Cerebellum (tissue), 4 donors: ENCODE measurements at places on chromosomes 5 and 9. TPM values are rescaled to one million over a fixed set of nuclear protein-coding genes. Genes with fewer than 3 reads are reported as not detected.

DNA sequence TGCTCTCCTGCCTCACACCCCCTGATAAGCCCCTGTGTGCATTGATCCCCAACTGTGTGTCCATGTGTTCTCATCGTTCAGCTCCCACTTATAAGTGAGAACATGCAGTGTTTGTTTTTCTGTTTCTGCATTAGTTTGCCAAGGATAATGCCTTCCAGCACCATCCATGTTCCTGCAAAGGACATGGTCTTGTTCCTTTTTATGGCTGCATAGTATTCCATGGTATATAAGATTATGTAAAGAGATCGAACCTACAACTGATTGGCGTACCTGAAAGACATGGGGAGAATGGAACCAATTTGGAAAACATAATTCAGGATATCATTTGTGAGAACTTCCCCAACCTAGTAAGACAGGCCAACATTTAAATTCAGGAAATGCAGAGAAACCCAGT, 32.4 kb downstream of the ANKRD33B start:
- no peak for DNase-seq

- no peak for DNase-seq
Observed at GRCh38 chr9:81787747-81788632, 98.6 kb upstream of the TLE1 start.

DNA sequence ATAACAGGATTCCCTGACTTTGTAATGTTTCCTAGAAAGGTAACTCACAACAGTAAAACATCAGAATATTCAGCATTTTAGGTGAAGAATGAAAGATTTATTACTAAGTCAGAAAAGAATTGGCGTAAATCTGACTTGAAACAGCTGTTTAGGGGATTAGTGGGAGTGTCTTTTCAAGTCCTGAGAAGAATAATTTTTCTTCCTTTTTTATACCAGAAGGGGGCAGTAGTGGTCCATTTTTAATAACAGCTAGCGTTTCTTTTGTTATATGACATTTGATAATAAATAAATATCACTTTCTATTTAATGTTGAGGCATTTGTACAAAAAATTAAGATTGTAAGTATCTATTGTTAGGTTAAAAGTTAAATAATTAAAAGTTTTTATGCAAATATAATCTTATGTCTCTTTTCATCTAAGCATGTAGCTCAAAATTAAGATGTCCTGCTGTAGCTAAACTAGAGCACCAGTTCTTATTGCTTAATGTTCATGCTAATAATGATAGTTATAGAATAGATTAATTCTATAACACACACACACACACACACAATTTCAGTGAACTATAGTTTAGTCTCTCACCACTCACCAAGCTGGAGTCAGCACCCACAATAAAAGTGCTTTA, 258.7 kb upstream of the ARRDC3 start:
- DNase-seq: no peak

DNA sequence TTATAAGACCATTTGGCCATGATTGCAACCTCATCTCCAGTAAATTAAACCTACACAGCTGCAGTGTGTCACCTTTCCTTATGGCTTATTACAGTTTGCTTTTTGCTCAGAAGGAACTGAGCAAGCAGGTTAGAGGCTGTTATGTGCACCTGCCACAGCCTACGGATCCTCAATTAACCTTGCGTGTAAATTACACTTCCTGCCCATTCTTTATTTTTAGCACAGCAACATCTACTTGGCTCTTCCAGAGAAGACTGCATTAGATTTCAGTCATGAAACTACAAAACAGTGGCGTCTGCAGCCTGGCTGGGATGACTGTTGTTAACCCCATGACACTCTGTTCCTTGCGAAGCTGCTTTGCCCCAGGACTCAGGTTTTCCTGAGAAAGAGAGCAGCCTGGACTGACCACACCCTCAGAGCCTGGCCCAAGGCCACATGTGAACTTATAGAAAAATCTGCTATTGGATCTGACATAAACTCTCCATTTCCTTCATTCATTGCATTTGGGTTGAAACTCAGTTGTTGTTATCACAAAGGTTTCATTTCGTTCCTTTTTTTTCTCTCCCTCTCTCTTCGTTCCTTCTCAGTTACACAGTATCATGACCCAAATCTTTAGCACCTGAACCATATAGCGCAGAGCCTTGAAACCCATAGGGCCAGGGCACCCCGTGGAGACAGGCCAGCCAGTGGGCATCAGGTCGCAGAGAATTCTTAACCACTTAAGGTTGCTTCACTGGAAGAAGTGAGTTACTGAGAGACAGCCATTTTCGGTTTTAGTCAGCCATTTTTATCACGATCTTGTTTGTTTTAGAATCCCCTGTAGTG, 138.6 kb downstream of the PALM2AKAP2 start:
- no peak for DNase-seq

GRCh38 chr5:141654298-141654697, 3.1 kb upstream of the FCHSD1 start:
- no peak for DNase-seq

DNA sequence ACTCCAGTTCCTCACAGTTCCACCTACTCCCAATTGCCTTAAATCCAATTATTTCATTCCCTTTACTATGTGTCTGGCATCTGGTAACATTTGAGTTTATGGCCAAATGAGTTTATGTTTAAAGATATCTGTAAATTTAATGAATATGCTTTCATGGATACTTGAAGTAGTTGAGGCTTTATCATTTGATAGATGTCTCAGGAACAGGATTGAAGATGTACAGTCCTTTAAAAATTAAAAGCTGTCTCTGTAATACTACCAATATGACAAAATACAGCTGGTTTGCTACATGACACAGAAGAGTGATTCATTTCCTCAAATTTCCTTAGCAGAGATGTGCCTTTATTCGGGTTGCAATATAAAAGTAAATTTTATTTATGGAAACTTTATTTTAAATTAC, 2326.0 kb upstream of the ACO1 start:
- DNase-seq: no peak

DNA sequence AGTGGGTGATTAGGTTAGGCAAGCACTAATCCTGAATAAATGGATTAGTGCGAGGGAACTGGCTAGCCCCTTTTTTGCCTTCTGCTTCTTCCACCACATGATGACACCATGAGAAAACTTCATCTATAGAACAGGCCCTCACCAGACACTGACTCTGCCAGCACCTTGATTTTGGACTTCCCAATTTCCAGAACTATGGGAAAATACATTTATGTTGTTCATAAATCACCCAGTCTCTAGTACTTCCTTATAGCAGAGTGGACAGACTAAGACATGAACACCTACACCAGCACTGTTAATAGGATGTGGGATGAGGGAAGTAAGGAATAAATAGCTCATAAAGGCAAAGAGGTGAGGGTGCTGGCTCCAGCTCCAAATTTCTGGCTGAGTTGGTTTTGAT, 1.4 kb downstream of the ZNF622 start:
- no peak for DNase-seq

DNA sequence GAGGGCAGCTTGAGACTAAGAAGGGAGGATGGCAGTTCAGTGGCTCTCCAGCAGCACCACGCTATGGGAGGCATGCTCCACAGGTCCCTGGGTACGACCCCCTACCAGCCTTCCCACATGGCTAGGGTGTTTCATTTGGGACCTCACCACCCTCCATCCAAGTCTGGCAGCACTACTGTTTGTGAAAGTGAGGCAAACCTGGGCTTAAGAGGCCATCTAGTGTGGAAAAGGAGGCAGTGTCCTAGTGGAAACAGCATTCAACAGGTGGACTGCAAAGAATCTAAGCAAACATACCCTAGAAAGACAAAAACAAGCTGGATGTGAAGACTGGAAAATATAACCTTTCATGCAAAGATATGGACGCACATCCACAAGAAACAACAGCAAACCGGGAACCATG, 4.8 kb upstream of the C5orf47 start:
- DNase-seq: peak; percentile 66

DNA sequence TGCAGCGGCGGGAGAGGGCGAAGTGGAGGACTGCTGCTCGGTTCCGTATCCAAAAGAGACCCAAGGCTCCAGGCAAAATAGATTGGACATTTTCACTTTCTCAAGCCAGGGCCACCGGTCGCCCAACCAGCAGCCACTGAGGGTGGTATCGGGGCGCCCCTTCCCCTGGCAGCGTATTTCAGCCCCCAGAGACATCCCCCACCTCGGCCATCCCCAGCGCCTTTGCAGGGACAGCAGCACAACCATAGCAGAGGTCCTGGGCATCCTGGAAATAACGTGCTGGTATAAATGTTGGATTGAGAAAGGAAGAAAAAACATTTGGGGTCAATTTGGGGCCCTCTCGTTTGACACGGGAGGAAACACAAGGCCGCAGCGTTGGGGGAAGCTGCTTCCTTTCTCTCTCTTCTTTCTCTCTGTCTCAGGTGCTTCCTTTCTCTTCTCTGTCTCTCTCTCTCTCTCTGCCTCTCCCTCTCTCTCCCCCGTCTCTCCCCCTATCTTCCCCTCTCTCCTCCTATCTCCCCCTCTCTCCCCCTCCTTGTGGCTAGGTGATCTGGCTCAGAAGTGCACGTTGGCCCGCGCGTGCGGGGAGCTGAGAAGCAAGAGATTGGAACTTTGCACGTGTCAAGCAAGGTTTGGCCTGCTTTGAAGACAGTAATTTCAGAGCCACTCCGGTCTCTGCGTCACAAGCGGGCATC, 624 bp upstream of the RETREG1 start:
- DNase-seq: peak; percentile 45

DNA sequence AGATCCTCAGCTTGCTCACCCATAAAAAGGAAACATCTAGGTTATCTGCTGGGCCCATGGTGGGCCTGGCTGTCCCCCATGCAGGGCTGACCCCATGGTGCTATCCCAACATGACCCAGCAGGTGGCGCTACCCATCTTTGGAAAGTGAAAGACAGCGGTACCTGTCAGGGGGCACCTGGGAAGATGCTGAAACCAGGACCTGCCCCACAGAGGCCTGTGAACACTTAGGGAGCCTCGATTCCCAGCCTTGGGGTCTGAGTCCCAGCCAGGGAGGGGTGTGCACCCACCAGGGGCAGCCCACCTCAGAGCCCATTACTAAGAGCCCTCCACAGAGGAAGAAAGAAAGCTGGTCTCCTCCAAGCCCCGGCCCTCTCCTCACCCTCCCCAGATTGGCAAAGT, 46.6 kb upstream of the IPPK start:
- peak; percentile 65 for DNase-seq

GRCh38 chr5:14249258-14250082, 106.3 kb downstream of the TRIO start:
- DNase-seq: no peak

DNA sequence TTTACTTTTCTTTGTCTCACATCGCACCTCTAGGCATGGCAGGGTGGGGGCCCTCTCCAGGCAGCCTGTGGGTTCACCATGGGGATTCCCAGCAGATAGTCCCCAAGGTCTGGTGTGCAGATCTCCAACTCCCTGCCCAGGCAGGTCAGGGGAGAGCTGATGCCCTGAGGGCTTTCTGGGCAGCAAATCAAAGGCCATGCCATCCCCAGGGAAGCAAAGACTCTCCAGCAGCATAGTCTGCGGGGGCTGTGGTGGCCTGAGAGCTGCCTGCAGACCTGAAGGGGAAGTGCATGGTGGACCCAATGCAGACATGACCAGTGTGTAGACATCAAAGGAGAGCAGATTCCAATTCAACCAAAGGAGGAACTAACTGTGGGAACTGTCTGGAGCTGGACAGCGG, 7.7 kb downstream of the NEURL1B start:
- DNase-seq: no peak

- no peak for DNase-seq
Observed at GRCh38 chr9:37514999-37515398, 29.3 kb downstream of the POLR1E start.

GRCh38 chr9:91586282-91586681, 162.7 kb upstream of the NFIL3 start:
- DNase-seq: no peak

- no peak for DNase-seq
Observed at GRCh38 chr5:99169309-99169708, 240.5 kb upstream of the CHD1 start.

DNA sequence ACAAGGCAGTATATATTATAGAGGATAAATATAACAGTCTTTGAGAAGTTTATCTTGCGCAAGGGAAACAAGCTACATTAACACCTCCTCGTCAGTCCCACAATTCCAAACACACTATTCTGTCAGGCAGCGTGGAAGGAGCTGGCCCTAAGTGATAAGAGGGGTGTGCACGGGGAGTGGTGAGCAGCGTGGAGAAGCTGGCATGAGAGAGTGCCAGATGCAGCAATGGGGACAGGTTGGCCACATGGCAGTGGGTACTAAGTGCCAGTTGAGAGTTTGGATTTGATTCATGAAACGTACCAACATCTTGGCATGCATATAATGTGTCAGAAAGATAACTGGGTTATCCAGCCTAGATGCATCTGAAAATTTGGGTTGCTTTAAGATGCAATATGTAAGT, 460.2 kb downstream of the ICE1 start:
- peak; percentile 77 for DNase-seq

DNA sequence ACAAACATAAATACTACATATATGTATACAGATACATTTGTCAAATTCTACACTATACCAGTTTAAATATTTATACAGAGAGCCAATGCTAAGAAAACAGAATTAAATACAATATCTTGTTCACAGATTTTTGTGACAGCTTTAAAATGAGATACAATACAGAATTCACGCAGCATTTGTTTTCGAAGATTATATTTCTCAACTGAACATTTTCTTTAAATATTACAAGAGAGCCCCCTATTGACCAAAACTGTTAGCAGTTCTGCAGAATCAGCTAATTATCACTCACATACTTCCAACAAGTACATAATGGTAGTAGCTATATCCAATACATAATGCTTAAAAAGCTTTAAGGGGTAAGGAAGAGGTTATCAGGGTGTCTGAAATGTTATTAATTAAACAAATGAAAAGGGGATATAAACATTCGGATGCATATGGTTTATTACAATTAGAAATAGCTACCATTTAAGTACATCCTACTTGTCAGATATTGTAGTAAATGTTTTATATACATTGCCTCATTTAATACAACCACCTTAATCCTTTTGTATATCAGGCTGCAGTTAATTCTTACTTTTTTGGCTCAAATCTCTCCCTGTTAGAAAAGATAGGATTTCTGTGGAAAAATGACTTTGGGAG, 31.7 kb downstream of the ZDHHC21 start:
- DNase-seq: peak; percentile 44

GRCh38 chr5:175079707-175080106, 355.3 kb downstream of the MSX2 start:
- no peak for DNase-seq

STPG3 gene
- total RNA-seq: not detected

FAM114A2 gene
- 22.6 TPM for total RNA-seq

KCNIP1 gene
- 23.3 TPM for total RNA-seq

ADGRV1 gene
- 249 TPM for total RNA-seq

SLC23A1 gene
- total RNA-seq: not detected

C5orf52 gene
- not detected for total RNA-seq

ZCCHC9 gene
- total RNA-seq: 14.2 TPM

SLIT3 gene
- total RNA-seq: 7.3 TPM

GPRIN1 gene
- total RNA-seq: 38.9 TPM

CDH6 gene
- 13.5 TPM for total RNA-seq

LCN2 gene
- total RNA-seq: not detected
